Left forelimb (tissue), 1 donor: ENCODE measurements at places on chromosomes 6 and 20.

DNA sequence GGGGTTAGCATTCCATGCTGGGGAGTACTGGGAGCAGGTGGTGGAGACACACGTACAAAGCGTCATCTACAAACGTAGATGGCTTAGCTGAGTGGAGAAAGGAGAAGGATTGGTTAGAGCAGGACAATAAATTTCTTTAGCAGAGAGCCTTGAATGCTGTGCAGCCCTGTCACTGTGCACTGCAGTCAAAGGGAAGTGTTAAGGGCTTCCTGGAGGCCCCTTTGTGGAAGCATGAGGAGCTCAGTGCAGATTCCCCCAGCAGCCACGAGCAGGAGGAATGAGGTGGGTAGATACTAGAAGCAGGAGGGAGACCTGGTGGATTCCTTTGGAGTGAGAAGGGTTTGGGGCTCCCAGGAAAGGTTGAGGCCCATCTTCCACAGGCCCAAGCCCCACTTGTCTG, 6.1 kb upstream of the TREML4 start:
- DNase-seq: no peak

DNA sequence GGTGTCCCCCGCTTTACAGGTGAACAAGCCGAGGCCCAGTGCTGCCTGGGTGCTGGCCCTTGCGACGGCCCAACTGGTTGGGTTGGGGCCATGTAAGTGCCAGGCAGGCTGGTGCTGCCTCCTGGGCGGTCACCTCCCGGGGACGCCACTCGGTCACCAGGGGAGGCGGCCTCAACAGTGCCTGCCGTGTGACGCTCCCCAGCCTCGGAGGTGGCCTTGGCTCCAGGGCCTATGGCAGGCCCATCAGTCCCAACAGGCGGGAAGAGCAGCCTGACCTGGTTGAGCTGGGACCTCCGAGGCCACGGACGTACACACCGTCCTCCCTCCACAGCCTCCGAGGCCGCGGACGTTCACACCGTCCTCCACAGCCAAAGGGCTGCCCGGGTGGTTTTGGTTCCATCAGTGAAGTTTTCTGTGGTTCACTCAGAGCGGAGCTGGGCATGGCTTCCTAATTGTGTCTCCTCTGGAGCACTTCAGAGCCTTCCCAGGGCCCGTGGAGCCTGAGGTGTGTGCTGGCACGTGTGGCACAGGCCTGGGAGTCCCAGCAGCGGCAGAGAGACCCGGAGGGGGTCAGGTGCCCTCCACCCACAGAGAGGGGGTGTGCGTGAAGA, 19.3 kb upstream of the SLCO4A1 start:
- DNase-seq: no peak

- no peak for DNase-seq
Measured at GRCh38 chr6:166460473-166461437, 78.0 kb upstream of the MPC1 start.

DNA sequence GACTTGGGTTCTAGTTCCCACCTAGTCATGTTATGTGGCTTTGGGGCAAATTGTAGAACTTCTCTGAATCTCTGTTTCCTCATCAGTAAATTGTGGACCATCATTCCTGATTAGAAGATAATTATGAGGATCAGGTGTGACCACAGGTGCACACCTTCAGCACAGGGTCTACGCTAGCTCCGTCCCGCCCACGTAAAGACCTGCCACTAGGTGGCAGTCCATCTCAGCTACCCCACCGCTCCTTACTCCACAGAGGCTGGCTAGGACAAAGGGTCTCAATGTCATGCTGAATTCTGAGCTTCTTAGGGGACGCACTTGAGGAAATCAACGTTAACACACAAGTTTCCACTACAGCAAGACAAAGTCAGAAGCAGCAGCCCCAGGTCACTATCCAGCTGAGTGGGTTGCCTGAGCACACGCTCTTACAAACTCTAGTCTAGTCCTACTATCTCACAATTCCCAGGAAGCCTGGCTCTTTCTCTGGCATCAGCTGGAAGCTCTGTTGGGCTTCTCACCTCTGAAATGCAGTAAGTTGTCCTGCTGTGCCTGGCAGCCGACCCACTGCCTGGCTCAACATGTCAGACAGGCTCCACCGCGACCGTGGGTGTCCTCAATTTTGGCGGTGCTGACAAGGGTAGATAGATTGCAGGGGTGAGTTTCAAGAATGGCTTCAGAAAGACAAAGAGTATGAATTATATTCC, 2.0 kb upstream of the PLCG1 start:
- DNase-seq: no peak

DNA sequence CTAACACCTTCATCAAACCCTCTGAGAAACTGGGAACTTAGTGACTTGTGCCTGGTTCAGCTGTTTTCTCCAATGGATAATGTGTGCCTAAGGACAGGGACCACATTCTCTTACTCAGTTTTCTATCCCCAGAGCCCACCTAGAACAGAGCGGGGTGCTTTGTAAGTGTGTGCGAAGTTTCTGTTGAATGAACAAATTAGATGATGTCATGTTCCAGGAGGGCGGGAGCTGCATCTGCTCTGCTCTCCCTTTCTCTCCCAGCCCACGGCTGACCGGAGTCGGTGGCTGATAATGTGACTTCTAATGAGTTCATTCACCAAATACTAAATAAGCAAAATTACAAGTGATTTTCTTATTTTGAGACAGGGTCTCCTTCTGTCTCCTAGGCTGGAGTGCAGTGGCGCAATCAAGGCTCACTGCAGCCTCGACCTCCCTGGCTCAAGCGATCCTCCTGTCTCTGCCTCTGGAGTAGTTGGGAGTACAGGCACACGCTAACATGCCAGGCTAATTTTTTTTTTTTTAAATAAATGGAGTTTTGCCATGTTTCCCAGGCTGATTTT, 60.7 kb upstream of the FNDC1 start:
- peak; percentile 36 for DNase-seq
